ENCODE measurements at places on chromosomes 12 and 14.

- DNase-seq: no peak
These were observed 224.3 kb upstream of the ATP2B1 start for GRCh38 chr12:89932954-89933353.

DNA sequence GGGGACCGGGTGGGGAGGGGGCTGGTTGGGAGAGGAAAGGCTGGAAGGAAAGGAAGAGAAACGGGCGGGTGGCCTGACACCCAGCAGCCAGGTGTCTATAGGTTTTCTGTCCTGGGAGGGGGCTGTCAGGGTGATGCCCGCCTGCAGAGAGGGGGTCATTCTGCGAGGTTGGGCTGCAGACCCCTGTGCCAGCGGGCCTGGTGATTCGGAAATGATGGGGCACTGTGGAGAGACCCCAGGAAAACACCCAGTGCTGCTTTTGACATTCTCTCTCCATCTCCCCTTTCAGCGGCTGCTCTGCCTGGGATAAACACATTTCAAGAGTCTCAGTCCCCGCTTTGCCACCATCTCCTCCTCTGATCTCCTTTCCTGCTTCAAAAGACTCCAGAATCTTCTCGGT is 168.5 kb upstream of the RTL1 start:
- DNase-seq: no peak

DNA sequence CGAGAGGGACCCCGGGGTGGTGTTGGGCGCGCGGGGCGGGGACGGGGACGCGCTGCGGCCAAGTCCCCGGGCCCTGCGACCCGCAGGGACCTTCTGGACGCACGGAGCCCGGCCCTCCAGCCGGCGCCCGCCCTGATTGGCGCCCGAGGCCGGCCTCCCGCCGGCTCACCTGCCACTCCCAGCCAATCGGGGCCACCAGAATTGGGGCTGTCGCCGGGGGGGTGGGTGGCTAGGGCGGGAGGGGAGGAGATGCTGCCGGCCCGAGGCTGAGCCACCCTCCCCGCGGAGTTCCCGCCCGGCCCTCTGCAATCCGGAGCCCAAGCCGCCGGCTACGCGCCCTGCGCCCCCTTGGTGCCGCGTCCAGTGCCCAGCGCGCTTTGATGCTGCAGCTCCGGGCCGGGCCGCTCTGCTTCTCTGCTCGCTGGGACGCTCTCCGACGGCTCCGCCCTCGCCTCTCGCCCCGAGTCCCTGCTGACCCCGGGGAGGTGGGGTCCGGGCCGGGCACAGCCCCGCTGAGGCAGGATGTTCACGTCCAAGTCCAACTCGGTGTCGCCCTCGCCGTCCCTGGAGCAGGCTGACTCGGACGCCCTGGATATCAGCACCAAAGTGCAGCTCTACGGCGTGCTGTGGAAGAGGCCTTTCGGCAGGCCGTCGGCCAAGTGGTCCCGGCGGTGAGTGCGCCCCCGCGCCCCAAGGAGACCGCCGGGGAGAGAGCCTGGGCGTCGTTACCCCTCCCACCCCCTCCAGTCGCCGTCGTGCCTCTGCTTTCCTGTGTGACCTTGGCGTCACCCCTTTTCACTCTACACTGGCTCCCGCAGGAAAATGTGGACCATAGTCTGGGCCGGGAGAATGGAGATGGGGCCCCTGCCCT is at the start of gene PLEKHD1:
TSS of gene PLEKHD1 (plus strand) at position 285 of the 871 bp plus-strand sequence. CDS start at position 523, 238 bp downstream.
- no peak for DNase-seq

DNA sequence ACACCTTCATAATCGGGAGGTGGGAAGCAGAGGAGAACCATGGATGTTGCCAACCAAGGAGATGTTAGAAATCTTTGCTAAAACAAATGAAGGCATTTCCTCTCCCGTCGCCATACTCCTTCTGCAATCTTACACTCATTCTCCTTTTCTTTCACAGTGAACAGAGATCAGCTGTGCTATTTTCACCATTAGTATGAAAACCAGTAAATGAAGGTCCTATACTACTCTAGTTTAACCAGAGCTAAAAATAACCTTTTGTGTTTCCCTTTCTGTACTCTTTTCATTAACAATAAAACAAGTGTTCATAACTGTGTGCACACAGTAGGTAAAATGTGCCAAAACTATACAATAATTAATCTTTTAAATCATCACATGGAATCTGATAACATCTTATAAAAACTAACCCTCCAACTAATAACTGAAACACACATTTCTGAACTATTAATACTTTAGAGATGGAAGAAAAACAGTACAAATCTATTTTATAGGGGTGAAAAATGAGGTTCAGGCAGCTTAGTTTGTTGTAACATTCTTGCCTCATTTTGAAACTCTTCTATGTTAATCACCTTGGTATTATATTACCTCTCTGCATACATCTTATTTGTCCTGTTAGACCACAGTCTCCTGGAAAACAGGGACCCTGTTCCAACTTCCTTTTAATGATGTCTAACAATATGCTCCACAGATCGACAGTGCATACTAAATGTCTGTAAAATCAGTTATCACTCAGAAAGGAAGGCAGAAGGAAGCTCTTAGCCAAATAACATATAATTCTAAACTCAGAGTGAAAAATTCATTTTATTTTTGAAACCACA is 69.5 kb downstream of the SPPL3 start:
- DNase-seq: no peak

GRCh38 chr12:23631786-23632377 is 317.6 kb downstream of the SOX5 start:
- no peak for DNase-seq

GRCh38 chr14:93137864-93138263 is 22.1 kb upstream of the ITPK1 start:
- no peak for DNase-seq
